Activated gamma-delta T cell treated with Interleukin-2 at 50 U/mL for 16 hours (primary cell): ENCODE measurements at places on chromosomes 6 and 20.

DNA sequence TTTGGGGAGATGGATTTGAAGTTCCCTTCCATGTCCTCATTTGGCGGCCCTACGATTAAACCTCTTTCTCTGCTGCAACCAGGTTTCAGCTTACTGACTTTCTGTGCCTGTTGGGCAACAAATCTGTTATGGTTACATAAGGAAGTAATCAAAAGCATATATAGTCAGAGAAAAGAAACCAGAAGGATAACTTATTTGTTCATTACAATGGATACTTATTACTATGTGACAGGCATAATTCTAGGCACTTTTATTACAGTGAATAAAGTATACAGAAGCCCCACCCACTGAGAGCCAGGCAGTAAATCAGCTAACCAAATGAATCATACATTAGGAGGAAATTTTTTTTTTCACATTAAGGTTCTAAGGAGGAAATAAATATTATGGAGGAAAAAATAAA lies 9.6 kb upstream of the TRIM31 start:
- DNase-seq = no peak

DNA sequence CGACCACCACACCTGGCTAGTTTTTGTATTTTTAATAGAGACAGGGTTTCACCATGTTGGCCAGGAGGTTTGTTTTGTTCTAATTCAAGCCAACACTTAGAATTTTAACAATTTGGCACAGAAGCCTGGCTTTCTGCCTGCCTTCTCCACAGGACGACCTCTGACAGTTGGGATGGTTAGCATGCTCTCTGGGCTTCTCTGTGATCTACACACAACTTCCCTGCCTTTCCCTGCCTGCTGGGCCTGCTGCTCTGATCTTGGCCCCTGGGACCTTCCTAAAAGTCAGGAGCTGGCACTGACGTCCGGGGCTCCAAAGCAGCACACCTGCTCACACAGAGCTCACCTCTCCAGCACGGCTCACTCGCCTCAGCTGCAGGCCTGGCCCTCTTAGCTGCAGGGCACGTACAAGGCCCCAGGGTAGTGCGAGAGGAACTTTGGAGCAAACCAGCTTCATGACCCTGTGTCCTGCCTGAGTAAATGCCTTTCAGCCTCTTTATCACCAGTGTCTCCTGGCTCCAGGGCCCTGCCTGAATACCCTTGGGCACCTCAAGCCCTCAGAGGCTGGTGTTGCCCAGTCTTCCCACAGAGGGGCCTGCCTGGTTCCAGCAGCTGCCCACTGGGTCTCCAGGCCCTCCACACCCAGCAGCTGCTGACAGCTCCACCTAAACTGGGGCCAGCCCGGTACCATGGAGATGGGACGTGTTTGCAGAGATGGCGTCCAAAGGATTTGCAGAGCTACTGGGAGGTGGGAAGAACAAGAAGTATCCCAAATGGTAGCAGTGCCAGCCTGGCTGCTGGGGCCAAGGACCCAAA lies 96.0 kb downstream of the PSMB1 start:
- DNase-seq = no peak

DNA sequence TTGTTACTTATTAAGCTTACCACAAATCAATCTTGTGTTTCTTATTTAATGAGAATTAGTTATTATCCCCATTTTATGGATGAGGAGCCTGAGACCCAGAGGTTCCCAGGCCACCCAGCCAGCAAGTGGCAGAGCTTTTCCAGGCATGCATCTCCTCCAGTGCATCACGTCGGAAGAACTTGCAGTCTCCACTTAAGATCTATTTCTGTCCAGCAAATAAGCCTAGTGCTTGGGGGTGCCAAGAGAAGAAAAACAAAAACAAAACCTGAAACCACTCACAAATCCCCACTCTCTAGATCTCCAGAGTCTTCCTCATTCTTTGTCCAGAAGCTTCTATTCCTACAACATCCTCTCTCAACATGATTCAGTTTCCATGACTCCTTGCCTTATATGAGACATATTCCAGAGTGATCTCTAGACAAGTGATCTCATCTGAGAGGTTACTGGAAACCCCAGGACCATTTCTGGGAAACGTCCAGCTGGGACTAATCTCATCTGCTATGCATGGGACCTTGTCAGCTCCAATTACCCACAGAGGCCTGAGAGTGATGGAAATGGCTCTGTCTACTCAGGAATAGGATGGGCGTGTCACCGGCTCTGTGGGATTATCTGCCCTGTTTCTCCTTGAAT lies 4.1 kb downstream of the GUCA1B start:
- no peak for DNase-seq

DNA sequence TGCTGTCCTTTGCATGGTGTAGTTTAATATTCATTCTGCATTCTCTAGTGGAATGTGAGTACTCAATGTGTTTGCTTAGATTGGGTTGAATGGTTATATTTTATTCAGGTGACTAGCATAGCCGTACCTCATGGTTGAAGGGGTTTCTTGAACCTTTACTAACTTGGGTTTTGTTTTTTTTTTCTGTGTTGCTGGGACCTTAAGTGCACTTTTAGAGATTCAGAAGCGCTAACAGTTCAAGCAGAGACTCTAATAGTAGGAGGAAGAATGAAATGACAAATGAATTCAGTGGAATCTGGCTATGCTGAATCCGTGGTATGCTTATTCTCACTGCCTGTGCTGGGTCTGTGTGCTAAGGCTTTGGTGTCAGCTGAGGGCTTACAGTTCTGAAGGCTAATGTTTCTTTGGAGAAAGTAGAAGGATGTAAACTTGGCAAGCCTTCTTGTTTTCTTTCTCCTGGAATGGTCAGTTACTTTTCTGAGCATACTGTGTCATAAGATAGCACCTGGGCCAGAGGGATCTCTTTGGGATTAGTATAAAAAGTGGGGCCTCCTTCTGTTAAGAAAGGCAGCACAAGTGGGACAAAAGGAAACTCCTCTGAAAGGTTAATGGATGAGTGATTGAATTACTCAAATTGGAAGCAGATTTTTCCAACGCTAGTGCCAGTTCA lies 28.7 kb downstream of the RNF144B start:
- DNase-seq = no peak

- no peak for DNase-seq
These were observed 11.5 kb upstream of the OSER1 start for GRCh38 chr20:44222027-44222426.
